Osteocyte (in vitro differentiated cells): ENCODE measurements at places on chromosomes 7 and 10. TPM values are rescaled to one million over a fixed set of nuclear protein-coding genes. Genes with fewer than 3 reads are reported as not detected.

DNA sequence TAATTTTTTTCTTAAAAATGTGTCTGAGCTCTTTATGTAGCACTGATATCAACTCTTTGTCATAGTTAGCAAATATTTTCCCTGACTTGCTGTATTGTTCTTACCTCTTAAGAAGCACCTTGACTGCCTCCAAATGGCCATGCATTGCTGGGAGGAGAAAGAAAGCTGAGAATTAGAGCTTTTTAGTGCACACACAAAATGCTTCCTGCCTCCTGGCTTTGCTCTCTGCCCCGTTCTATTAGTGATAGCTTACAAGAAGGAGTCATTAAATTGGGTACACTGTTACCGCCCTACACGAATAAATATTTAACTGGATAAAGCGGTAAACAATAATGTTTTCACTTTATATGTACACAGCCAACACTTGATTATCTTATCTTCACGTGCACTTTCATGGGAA lies 4.1 kb downstream of the ANKRD16 start:
- H3K36me3 ChIP-seq = peaks cover 35% of the 10 kb centered on the region
- H3K27me3 ChIP-seq = no peaks in the 10 kb centered on the region
- H3K4me3 ChIP-seq = no peak overlapping the region

DNA sequence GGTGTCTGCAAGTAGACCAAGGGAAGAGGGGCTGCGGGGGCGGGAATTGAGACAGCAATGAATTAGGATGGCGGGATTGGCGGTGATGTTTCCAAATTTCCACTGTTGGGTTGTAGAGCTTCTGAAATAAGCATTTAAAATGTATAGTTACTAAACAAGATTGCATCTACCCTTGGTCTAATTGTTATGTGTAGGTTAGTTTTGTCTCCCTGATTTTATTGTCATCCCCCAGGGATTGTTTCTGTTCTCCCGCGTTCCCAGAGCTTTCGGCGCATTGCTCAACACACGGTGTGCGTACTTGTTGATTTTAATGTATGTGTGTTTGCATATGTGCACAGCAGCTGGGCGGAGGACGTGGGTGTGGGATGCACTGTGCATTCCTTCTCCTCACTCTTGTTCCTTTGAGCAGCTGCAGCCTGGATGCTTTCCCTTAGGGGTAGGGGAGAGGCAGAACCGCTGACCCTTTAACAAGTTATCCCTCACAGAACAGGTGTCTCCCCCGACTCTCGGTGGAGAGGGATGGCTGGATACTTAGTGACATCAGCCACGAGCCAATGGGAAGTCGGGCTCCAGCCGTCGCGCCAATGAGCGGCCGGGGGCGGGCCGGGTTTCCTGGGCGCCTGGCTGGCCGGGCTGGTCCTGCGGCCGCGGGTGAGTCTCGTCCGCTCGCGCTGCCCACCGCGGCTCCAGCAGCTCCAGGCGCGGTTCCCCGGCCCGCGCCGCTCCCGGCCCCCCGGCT lies at the start of gene TSPAN33:
TSS of gene TSPAN33 (plus strand) at position 613 of the 739 bp plus-strand sequence. CDS start 274 bp downstream, outside the sequence.
- peak within 1 kb of the TSS; percentile 75 for H3K4me3 ChIP-seq
- no peak within 1 kb of the TSS for H3K27ac ChIP-seq
- H3K27me3 ChIP-seq = peaks cover 78% of the 10 kb centered on the region
- H3K36me3 ChIP-seq = peaks cover 3% of the 10 kb centered on the region

DNA sequence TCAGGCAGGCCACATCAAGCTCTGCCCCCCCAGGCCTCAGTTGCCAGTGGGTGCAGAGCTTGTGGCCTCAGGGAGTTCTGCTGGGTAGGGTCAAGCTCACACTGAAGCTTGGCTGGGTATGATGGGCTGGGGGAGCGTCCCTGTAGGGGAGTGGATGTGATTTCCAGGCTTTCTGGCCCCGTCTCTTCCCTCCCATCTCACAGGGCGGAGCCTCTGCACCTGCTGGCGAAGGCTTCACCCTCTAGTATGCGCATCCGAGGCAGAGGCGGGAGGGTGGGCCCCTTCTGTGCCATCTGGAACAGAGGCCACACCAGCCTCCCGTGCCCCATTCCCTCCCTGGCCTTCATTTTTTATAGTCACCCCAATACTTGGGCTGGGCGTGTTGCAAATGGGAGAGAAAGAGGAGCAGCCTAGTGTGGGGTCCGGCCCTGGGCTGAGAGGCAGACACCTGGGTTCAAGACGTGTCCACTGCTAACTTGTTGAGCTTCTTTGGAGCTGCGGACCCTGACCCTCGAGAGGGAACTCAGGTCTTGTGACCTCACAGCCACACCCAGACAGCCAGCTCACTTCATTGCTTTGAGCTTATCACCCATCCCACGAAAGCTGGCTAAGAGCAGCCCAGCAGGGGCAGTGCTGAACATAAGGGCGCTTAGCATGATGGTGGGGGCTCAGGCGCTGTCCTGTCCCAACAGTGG lies 2.3 kb downstream of the AQP1 start:
- no peak overlapping the region for H3K27ac ChIP-seq
- H3K36me3 ChIP-seq = no peaks in the 10 kb centered on the region
- no peaks in the 10 kb centered on the region for H3K27me3 ChIP-seq

DNA sequence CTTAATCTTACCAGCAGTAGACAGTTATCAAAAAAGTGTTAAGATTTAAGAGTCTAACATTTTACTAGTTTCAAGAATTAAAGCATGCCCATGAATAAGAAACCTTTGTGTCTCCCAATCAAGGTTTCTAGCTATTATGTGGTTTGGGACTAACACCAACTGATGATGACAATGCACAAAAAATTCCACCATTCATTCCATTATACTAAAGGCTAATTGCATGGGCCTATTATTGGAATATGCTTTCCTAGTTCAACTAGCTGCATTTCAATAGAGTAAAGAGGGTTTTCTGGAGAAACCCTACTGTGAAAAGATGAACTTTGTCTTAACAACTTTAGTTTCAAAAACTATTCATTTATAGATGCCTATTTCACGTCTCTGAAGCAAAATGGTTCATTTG lies 44.6 kb downstream of the UBE2H start:
- peaks cover 24% of the 10 kb centered on the region for H3K4me1 ChIP-seq
- H3K27ac ChIP-seq = no peak overlapping the region
- no peak for DNase-seq
- H3K4me3 ChIP-seq = no peak overlapping the region
- no peaks in the 10 kb centered on the region for H3K27me3 ChIP-seq
- H3K36me3 ChIP-seq = peaks cover 27% of the 10 kb centered on the region

- H3K27me3 ChIP-seq = peaks cover 43% of the 10 kb centered on the region
- H3K4me1 ChIP-seq = peaks cover 8% of the 10 kb centered on the region
- peaks cover 2% of the 10 kb centered on the region for H3K36me3 ChIP-seq
Observed at GRCh38 chr7:3266240-3266639, 34.8 kb upstream of the SDK1 start.

DNA sequence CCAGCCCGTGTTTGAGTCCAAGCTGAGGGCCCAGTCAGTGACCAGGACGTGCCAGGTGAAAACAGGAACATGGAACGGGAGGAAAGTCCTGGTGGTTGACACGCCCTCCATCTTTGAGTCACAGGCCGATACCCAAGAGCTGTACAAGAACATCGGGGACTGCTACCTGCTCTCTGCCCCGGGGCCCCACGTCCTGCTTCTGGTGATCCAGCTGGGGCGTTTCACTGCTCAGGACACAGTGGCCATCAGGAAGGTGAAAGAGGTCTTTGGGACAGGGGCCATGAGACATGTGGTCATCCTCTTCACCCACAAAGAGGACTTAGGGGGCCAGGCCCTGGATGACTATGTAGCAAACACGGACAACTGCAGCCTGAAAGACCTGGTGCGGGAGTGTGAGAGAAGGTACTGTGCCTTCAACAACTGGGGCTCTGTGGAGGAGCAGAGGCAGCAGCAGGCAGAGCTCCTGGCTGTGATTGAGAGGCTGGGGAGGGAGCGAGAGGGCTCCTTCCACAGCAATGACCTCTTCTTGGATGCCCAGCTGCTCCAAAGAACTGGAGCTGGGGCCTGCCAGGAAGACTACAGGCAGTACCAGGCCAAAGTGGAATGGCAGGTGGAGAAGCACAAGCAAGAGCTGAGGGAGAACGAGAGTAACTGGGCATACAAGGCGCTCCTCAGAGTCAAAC lies 5.2 kb downstream of the GIMAP5 start:
- DNase-seq = no peak
- H3K36me3 ChIP-seq = no peaks in the 10 kb centered on the region
- no peaks in the 10 kb centered on the region for H3K27me3 ChIP-seq
- H3K27ac ChIP-seq = no peak overlapping the region
- no peaks in the 10 kb centered on the region for H3K4me1 ChIP-seq

DNA sequence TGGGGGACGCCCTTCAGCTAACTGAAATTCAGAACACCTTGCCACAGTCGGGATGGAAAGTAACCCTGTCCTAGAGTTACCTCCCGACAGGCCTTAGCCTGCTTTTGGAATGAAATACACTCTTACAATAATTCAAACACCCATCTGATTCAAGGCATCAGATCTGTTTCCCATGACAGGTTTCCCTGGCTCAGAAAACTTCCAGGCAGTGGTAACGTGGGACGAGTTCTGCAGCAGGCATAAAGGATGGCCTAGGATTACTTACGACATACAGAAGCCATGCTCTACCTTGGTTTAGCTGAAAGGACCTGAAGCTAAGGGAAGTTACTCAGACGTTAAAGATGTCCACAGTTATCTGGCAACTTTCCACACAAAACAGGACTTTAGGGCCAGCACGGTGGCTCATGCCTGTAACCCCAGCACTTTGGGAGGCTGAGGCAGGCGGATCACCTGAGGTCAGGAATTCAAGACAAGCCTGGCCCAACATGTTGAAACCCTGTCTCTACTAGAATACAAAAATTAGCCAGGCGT lies 5.0 kb downstream of the PAXIP1 start:
- no peak overlapping the region for H3K27ac ChIP-seq
- H3K36me3 ChIP-seq = peaks cover 14% of the 10 kb centered on the region
- H3K4me1 ChIP-seq = no peaks in the 10 kb centered on the region
- H3K4me3 ChIP-seq = no peak overlapping the region
- no peak for DNase-seq

DNA sequence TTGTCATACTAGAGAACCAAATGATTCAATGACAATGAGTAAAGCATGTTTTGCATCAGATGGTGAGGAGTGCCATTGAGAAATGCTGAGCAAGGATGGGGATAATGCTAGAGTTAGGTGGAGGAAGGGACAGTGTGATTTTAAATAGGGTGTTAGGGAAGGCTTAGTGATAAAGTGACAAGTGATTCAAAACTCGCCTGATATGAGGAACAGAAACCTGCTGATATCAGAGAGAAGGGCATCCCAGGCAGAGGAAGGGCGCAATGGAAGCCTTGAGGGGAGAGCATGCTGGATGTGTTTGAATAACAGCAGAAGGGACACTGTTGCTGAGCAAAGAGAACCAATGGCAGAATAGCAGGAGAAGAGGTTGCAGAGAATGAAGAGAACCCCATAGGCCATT lies 196.2 kb downstream of the NRG3 start:
- H3K36me3 ChIP-seq = no peaks in the 10 kb centered on the region
- H3K4me1 ChIP-seq = no peaks in the 10 kb centered on the region
- H3K27me3 ChIP-seq = no peaks in the 10 kb centered on the region
- no peak overlapping the region for H3K4me3 ChIP-seq
- DNase-seq = no peak
- H3K27ac ChIP-seq = no peak overlapping the region

- DNase-seq = no peak
- no peaks in the 10 kb centered on the region for H3K36me3 ChIP-seq
- no peak overlapping the region for H3K27ac ChIP-seq
- no peaks in the 10 kb centered on the region for H3K4me1 ChIP-seq
- H3K4me3 ChIP-seq = no peak overlapping the region
- H3K27me3 ChIP-seq = no peaks in the 10 kb centered on the region
Observed at GRCh38 chr7:158249692-158250091, 337.9 kb downstream of the PTPRN2 start.

DNA sequence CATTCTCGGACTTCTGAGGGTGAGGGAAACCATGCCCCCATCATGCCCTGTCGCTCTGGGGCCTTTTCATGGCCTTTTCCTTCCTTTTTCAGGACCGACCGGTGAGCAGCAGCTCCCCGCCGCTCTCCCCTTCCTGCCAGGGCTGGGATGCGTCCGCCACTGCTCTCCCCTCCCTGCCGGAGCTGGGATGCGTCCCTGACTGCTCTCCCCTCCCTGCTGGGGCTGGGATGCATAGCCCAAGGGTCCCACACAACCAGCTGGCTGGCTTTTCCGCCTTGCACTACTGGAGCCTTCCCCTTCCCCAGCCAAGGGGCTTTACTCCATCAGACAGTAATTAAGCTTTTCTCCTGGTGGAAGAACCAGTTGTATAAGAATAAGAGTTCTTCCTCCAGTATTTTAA lies 129.7 kb upstream of the COBL start:
- DNase-seq = no peak
- H3K27ac ChIP-seq = no peak overlapping the region
- no peaks in the 10 kb centered on the region for H3K4me1 ChIP-seq
- no peak overlapping the region for H3K4me3 ChIP-seq

DNA sequence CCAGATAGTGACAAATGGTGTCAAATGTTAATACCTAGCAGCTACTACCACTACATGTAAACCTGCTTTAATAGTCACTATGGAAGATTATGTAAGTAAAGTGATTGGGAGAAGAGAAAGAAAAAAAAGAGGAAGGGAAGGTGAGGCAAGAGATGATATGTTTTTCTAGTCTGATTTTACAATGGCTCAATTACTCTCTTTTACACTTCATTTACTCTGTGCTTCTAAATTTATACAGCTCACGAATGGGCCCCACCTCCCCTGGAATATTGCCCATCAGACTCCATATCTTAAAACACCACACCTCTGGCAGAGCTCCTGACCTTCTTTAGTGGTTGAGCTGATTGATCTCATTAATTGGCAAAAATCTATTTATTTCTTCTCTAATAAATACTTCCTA lies 28.0 kb upstream of the IKZF1 start:
- no peak overlapping the region for H3K27ac ChIP-seq
- no peaks in the 10 kb centered on the region for H3K36me3 ChIP-seq
- peaks cover 12% of the 10 kb centered on the region for H3K27me3 ChIP-seq
- DNase-seq = no peak
- H3K4me3 ChIP-seq = no peak overlapping the region

GRCh38 chr7:155682484-155682883 lies 38.0 kb downstream of the RBM33 start:
- no peak overlapping the region for H3K4me3 ChIP-seq
- peaks cover 11% of the 10 kb centered on the region for H3K4me1 ChIP-seq
- peaks cover 30% of the 10 kb centered on the region for H3K36me3 ChIP-seq
- DNase-seq = no peak
- H3K27me3 ChIP-seq = no peaks in the 10 kb centered on the region
- no peak overlapping the region for H3K27ac ChIP-seq

ZP3 gene
- 0.51 TPM in 1 of 2 replicates, not detected in the other for total RNA-seq

SEMA3C gene
- 74.1 and 77.5 TPM in 2 replicates for total RNA-seq

TRIM73 gene
- total RNA-seq = 3.2 and 7.4 TPM in 2 replicates

EIF3A gene
- total RNA-seq = 146 and 147 TPM in 2 replicates

HMX2 gene
- not detected in 2 replicates for total RNA-seq
